ENCODE measurements at places on chromosomes 6 and 20.

DNA sequence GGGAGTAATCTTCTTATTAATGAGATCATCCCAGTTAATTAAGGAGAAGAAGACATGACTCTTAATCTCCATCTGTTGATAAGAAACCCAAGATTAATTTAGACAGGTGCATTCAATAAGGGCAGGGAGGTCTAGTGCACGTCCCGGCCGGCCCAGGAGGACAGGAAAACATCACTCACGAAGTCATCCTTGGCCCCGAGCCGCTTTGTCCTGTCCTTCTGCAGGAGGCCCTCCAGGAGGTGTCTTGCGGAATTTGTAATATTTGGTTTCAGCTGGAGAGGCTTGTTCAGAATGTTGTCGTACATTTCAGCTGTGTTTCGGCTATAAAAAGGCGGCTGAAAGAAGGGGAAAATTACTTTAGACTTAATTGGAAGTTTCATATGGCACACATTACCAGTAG lies 118.4 kb upstream of the SLC2A12 start:
- no peak for DNase-seq
- no peak overlapping the region for H3K27ac ChIP-seq
- H3K4me1 ChIP-seq = peaks cover 39% of the 10 kb centered on the region
- H3K36me3 ChIP-seq = peaks cover 54% of the 10 kb centered on the region
- no peaks in the 10 kb centered on the region for H3K27me3 ChIP-seq
- H3K4me3 ChIP-seq = no peak overlapping the region

GRCh38 chr20:49701241-49701790 lies 12.4 kb downstream of the B4GALT5 start:
- no peak for DNase-seq
- H3K27me3 ChIP-seq = no peaks in the 10 kb centered on the region
- no peak overlapping the region for H3K4me3 ChIP-seq
- H3K4me1 ChIP-seq = peaks cover 21% of the 10 kb centered on the region

DNA sequence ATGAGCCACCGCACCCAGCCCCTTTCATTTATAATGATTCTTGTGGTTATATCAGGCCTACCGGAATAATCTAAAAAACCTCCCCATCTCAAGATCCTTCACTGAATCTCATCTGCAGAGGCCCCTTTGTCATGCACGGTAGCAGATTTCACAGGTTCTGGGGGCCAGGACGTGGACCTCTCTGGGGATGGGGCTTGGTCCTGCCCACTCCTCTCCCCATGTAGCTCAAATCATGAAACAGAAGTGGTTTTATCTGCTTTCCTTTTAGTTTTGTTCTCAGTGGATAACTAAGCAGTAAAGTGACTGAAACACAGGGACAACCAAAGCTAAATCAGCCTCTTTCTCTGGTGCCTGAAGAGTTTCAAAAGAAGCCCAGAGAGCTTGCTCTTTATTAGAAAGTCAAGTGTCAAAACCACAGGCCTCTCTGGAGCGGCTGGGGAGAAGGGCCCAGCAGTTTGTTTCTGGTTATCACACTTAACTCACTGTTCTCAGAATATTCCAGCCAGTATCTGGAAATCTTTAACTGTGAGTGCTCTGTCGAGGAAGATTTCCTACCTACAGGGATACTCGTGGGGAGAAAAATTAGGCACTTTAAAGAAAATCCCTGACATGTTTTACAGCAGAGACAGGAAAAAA lies 60.6 kb upstream of the FAM184A start:
- H3K4me1 ChIP-seq = no peaks in the 10 kb centered on the region
- no peak overlapping the region for H3K4me3 ChIP-seq
- no peaks in the 10 kb centered on the region for H3K27me3 ChIP-seq
- no peak for DNase-seq

DNA sequence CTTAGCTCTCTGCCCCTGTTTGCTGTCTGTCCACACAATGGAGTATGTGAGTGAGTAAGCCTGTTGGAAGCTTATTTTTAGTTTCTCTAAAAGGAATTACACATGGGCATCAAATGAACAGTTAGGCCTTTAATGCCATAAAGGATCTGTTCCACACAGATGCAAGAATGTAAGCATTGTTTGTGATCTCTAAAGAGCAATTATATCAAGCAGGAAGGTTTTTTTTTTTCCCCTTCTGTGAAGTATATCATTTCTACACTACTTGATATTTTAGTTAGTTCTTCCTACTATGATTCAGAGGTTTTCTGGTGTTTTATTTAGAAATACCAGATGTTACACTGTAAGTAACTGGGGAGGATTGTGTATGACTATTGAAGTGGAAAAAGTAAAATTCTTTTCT lies 627.5 kb downstream of the COL12A1 start:
- no peak for DNase-seq
- H3K4me3 ChIP-seq = no peak overlapping the region
- H3K27ac ChIP-seq = no peak overlapping the region
- H3K27me3 ChIP-seq = no peaks in the 10 kb centered on the region
- no peaks in the 10 kb centered on the region for H3K4me1 ChIP-seq

DNA sequence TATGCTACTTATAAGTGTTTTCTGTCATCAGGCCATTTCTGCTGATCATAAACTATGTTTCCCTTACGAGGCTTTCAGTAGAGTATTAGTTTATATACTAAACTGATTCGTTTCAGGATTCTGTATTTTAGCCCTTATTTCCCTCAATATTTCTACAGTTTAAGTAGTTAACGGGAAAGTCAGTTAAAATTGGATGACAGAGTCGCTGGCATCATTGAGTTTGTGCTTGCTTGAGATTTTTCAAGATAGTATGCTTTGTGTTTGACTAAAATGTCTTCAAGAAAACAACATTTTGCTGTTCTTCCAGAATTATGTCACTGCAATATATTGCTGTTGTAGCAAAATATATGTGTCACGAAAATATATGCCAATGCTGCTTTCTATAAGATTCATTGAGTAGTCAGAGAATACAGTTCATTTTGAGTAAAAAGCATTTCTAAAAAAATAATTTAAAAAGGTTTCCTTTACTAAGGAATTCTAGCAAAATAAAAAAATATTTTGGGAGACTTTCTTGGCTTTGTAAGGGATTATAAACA lies 51.4 kb downstream of the NCOA7 start:
- H3K4me3 ChIP-seq = no peak overlapping the region
- no peaks in the 10 kb centered on the region for H3K27me3 ChIP-seq
- no peak for DNase-seq
- no peaks in the 10 kb centered on the region for H3K4me1 ChIP-seq
